ENCODE measurements at places on chromosomes 13 and 19.
A peak's percentile ranks its signal among the peaks of the same experiment; 100 is the strongest.

DNA sequence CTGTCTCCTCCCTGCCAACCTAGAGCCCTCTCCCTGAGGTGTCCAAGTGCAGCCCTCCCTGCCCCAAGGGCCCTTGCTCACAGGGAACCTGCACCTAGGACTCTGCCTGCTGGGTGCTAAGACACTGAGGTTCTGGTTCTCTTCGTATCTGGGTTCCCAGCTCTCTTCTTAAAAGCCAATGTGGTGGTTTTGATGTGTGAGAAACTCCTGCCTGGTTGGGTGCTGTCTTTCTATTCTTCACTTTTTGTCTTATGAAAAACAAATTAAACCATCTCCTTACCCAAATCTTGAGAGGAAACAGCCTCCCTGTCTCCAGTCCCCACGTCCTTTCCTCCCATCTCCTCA lies 4.3 kb upstream of the KMT2B start:
- no peak for DNase-seq

DNA sequence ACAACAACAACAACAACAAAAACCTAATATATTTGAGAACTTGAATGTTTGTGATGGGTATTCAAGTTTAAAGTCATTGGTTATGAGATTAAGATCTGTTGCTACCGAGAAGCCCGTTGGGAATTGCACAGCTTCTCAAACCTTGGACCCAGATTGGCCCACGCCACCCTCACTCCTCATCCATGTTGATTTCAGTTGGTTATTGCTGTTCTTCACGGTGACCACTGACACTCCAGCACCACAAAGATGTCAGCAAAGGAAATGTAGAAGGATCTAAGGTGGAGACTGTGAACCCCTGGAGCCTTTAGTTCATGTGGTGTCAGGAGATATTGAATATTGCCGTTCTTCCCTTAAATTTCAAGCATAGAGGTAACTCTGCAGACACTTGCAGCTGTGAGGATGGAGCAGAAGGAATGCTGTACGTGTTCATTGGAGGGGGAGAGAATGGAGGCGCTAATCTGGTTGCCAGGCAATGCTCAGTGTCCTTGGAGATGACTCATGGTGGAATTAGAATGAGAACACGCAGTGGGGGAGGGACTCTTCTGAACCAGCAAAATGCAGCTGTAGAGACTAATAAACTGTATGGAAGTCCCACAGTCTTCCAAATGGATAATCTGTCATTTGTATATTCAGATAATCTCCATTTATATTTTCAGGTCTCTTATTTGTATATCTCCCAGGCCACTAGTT lies 20.8 kb upstream of the ZNF835 start:
- DNase-seq = no peak

DNA sequence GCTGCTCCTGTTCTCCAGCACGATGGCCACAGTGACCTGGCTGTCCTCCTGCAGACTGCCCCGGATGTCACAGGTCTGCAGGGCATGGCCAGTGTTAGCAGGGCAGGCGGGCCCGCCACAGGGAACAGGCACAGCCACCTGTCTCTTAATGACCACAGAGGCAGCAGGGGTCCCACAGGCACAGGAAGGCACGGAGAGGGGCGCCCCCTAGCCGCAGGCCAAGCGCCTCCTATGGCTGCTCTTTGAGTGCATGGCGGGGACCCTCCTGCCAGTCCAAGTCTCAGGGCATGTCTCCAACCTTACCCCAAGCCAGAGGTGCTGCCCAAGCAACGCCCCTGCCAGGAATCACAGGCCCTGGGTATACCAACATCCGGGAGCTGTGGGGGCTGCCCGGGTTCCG lies 14.1 kb downstream of the IZUMO4 start:
- DNase-seq = no peak

- no peak for DNase-seq
These were observed 7.2 kb downstream of the ABCA7 start for GRCh38 chr19:1046836-1047695.

GRCh38 chr19:11478167-11479089 lies 2.4 kb downstream of the ELAVL3 start:
- DNase-seq = no peak

DNA sequence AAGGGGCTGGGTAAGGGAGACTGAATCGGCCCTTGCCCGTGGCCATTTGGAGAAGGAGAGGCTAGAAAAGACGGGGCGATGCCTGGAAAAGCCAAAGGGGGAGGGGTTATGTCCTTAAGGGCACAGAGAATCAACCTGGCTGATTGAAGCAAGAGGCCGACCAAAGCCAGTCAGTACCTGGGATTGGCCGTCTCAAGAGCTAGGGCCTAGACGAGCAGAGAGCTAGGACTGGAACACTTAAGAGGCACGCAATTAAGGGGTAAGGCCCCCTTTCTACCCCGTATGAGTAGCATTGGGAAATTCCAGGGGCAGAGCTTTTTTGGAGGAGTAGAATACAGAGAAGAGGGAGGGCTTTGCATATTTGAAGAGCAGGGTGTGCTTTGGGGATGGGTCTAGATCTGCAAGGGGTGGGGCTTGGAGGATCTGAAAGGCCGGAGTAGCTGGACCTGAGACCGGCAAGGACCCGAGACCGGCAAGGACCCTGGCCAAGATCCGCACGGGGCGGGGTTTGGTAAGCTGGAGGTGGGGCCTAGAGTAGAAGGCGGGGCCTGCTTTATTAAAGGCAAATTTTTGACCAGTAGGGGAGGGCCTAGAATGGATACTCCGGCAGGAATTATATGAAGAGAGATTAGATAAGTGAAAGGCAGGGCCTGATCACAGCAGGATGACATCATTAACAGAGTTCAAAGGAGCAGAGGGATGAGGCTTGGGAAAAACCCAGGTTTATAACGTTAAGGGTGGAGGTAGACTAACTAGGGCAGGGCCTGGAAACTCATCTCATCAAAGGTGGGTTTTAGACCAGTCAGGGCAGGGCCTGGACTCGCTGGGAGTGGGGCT lies 10.7 kb upstream of the CACNG6 start:
- DNase-seq = no peak

DNA sequence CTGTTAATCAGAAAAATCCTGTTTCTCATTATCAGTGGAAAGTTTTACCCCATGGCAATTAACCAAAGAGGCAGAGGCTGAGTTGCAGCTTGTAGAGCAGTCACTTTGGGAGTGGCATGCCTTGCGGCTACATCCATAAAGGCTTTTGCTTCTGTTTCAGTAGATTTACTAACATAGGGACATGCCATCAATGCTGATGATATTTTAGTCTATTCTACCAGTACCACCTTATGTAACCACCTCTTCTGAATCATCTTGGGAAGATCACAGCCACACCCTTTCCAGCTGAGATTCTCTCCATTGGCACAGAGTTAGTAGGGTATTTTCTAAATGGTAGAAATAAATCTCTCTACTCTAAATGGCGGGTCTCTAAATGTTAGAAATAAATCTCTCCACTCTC lies 37.5 kb downstream of the POSTN start:
- no peak for DNase-seq

DNA sequence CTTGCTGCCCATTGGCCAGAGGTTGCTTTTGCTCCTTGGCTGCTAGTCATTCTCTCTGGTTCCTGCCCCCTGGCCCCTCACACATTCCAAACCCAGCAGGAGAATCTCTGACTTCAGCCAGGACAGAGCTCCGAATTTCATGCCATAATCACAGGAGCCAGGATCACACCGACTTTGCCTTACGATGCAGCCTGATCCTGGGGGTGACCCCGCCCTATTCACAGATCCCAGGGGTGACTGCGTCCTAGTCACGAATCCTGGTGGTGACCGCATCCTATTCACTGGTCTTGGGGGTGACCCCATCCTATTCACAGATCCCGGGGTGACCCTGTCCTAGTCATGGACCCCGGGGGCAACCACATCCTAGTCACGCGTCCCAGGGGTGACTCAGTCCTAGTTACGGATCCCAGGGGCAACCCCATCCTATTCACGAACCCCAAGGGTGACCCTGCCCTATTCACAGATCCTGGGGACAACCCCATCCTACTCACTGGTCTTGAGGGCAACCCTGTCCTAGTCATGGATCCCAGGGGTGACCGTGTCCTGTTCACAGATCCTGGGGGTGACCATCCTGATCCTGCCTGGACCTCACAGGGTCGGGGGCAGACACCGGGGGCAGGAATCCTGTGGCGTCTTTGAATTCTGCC lies 7.4 kb upstream of the TEX29 start:
- DNase-seq = no peak

DNA sequence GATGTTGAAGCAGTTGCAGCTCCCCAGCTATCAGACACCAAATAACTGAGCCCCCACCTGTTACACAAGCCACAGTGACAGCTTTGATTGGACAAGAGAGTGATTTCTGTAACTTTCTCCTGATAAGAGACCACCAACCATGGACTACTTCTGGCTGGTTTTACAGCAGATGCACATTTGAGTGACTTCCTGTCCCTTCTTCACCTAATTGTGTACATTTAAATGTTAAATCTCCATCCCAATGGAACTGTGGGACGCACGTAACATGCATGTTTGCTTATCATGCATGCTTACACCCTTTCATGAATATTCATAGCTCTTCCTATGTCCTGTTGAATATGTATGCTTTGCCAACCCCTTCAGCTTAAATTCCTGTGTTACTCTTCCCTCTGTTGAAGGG lies 6.0 kb upstream of the TNFSF11 start:
- DNase-seq = no peak

GRCh38 chr13:112144616-112145550 lies 77.9 kb downstream of the SOX1 start:
- no peak for DNase-seq

GRCh38 chr13:46062185-46062584 lies 9.6 kb upstream of the ZC3H13 start:
- DNase-seq = no peak

GRCh38 chr19:53809518-53810186 lies 14.5 kb downstream of the NLRP12 start:
- DNase-seq = no peak

GRCh38 chr19:42169486-42170413 lies 37.5 kb upstream of the POU2F2 start:
- DNase-seq = no peak

DNA sequence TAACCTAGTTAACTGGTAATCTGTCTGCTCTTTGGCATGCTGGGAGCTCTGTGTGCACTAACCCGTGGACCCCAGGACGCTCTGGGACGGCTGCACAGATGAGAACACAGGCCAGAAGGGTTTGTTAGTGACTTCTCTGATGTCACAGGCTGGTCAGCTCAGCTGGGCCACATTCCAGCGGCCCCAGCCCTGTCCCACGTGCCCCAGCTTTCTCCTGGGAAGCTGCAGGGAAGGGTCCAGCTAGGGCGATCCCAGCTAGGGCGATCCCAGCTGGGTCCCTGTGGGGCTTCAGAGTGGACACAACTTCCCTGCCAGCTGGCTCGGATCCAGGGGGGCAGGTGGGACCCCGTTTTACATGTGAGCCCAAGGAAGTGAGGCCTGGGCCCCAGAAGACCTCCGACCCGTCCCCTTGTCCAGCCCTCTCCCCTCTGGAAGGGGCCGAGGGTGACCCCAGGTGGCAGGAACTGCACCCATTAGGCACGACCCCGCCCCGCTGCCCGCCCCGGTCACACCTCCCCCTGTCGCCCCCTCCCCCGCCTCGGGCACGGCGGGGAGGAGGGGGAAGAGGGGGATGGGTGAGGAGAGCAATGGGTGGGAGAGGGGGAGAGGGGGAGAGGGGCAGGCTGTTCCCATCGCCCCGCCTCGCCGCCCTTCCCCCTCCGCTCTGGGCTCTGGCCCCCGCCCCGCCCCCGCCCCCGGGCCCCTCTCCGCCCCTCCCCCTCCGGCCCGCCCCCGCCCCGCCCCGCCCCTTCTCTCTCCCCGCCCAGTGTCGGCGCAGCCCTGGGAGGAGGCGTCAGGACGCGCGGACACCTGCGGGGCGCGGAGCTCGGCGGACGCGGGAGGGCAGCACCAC lies 75.2 kb upstream of the MCF2L start:
- DNase-seq = peak; percentile 37

GRCh38 chr19:18737337-18737953 lies 53.7 kb downstream of the COMP start:
- no peak for DNase-seq

DNA sequence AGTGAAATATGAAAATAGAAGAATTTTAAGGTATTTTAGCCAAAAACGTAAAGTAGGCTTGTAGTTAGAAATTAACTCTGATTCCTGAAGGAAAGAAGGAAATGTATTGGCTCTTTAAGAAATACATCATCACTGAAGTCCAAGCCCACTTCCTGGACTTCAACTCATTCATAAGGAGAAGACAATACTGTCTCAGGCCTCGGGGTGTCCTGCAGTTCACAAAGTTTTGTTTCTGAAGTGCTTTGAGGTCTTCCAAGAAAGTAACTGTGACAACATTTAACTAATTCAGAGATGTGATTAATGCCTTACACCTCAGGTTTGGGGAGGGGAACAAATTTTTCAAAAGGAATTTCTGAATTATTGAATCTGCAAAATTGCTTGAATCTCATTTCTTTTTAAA lies 65.8 kb upstream of the STARD13 start:
- no peak for DNase-seq

DNA sequence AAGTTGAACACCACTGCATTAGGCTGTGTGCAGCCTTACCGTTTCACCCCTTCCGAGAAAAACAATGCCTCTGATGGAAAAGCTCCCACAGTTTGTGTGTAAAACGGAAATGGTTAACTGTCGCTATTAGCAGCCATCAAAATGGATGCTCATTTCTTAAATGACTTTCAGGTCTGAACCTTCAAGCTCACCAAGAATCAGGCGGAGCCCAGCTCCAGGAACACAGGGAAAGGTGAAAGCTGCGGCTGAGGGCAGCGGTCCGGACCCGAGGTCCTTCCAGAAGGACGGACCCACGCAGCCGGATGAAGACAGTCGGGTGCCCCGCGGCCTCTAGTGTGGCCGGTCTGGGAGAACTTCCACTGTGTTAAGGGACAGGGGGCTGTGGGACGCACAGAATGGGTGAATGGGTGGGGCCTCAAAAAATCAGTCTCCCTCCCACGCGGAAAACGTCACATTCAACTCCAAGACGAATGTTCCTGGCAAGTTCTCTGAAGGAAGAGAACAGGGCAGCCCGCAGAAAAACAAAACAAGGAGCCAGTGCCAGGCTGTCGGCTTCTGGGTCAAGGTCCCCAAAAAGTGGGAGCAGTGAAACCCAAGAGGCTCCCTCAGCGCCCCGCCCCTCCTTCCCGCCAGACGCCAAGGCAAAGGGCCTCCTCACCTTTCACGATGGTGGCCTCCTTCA lies 4.9 kb downstream of the IRS2 start:
- DNase-seq = peak; percentile 26

DNA sequence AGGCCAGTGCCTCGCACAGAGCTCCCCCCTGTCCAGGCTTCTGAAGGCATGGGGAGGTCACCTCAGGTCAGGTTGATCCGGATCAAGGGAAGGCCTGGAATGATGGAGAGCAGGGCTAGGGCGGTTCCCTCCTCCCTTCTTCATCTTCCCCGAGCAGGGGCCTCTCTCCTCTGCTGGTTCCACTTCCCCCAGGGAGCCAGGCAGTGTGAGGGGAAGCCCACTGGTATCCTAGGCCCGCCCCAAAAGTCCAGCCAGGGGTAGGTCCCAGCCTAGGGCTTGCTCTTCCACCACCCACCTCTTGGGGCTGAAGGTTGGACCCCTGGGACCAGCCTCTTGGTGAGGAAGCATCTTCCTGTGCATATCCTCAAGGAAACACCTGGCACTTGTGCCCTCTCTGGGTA lies 16.4 kb upstream of the PRR19 start:
- no peak for DNase-seq

DNA sequence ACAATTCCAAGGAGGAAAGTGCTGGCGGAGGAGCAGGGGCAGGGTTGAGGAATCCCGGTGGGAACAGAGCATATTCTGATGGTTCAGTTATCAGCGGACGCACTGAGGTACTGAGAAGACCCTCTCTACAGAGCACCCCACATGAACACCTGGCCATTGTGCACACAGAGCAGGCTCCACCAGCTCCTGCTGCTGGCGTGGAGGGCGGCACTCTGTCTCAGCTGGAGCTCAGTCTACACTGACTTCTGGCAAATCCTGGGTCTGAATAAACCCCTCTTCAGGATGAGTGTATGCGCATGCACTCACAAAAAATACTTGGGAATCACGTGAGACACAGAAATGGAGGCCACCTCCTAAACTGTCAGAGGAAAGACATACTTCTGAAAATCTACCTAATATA lies 114.4 kb upstream of the IRS2 start:
- no peak for DNase-seq

Measured in NCI-H748 treated with DMSO at 0.1 percent for 48 hours (cell line).